H9 (cell line): ENCODE measurements at places on chromosomes 5 and 9. TPM values are rescaled to one million over a fixed set of nuclear protein-coding genes. Genes with fewer than 3 reads are reported as not detected.

RALGDS gene
- 20.9 and 21.3 TPM in 2 replicates for total RNA-seq

DNA sequence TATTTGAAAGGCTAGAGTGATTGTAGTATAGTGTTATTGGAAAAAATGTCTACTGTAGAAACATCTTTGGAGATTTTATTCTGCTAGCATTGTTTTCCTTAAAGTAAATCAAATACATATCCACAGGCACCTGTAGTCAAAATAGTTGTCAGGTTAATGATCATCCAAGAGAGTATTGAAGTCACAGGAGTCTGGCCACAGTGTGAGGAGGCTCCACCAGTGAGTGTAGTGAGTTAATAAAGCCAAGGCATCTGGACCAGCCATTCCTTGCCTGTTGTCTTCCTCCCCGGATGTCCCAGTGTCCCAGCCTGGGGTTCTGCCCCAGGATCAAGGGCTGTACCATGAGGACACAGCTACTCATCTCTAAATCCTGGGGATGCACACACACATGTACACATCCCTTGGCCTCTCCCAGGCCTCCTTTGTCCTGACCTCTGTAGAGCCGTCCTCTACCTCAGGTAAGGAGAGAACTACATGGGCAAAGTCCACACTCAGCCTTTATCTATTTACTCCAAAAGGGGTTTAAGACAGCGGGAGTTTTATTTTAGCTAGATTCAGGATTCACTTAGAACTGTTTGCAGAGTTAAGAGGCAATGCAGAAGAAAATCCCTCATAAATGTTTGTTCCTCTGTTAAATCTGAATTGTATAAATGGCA lies 3.7 kb downstream of the PIK3R1 start:
- H3K27ac ChIP-seq: no peak overlapping the region
- DNase-seq: no peak
- no peaks in the 10 kb centered on the region; the same call in 1 of the 2 replicates for H3K4me1 ChIP-seq
- no peaks in the 10 kb centered on the region for H3K36me3 ChIP-seq

DNA sequence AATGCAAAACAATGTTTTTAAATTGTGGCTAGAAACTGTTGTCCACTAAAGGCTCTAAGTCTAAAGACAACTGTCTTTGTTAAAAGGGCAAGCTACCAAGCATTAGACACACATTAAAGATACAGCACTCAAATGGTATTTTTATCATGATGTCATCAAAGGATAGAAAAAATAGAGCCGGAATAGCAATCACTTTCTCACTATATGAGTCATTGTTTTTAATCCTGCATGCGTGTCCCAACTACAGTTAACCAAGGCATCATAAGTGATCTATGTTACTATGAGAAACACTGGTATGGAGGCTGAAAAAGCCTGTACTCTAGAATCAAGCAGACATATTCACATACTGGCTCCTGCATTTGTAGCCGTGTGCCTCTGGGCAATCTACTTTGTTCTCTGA lies 1.9 kb upstream of the PJA2 start:
- peaks cover 1% of the 10 kb centered on the region; the same call in 1 of the 3 replicates for H3K36me3 ChIP-seq
- no peak for DNase-seq
- no peak overlapping the region for H3K27ac ChIP-seq

SPINK4 gene
- not detected in 2 replicates for total RNA-seq

FOXD4L6 gene
- 0.13 TPM in 1 of 2 replicates, not detected in the other for total RNA-seq

OLFML2A gene
- total RNA-seq: 5.8 and 6.0 TPM in 2 replicates

DNA sequence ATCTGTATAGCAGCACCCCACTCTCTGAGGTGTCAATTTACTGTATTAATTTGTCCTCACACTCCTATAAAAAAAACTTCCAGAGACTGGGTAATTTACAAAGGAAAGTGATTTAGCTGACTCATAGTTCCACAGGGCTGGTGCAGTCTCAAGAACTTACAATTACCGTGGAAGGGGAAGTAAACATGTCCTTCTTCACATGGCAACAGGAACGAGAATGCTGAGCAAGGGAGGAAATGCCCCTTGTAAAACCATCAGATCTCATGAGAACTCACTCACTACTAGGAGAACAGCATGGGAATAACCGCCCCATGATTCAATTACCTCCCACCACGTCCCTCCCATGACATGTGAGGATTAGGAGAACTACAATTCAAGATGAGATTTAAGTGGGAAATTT lies 602.6 kb downstream of the MTRR start:
- DNase-seq: no peak
- H3K4me3 ChIP-seq: no peak overlapping the region
- H3K36me3 ChIP-seq: peaks cover 35% of the 10 kb centered on the region

DNA sequence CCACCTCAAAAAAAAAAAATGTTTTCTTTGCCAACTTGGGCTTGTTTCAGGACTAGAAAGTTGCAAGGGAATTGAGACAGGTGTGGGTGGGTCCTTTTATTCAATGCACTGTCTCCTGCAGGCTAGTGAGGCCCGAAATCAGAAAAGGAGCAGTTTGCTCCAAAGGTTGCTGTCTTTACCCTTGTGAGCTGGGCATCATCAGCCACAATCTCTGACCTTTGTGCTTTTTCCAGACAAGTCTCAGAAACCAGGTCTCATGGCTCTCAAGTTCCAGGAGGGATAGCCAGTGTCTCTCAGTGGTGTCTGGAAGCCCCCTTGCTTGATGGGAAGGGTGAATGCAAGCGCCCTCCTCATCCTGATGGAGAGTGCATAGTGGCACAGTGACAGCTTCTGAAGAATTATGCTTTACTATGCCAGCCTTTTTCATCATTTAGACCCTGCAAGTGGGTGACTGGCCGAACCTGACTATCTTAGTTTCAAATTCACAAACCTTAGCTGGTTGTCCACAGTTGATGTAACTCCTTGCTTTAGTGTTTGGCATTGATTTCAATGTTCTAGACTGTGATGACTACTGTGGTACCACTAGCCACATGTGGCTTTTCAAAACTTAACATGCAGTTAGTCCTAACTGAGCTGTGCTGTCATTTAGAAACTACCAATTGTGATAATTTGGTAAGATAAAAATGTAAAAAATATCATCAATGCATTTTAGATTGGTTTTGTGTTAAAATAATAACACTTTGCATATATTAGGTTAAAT lies 468.6 kb downstream of the GADD45G start:
- H3K4me1 ChIP-seq: no peaks in the 10 kb centered on the region; the same call in 1 of the 2 replicates
- DNase-seq: no peak
- no peak overlapping the region for H3K27ac ChIP-seq
- no peaks in the 10 kb centered on the region for H3K36me3 ChIP-seq
- H3K27me3 ChIP-seq: no peaks in the 10 kb centered on the region

- no peak overlapping the region for H3K4me3 ChIP-seq
- no peak for DNase-seq
- no peaks in the 10 kb centered on the region for H3K36me3 ChIP-seq
These were observed 171.4 kb upstream of the SGCD start for GRCh38 chr5:156155598-156155997.

GRCh38 chr5:109786206-109786855 lies 96.6 kb downstream of the MAN2A1 start:
- no peak overlapping the region for H3K4me3 ChIP-seq
- H3K27ac ChIP-seq: no peak overlapping the region
- H3K4me1 ChIP-seq: no peaks in the 10 kb centered on the region

SURF6 gene
- total RNA-seq: 55.1 and 56.3 TPM in 2 replicates

GRCh38 chr5:28369418-28369817 lies 1331.0 kb upstream of the CDH9 start:
- H3K4me1 ChIP-seq: no peaks in the 10 kb centered on the region
- H3K4me3 ChIP-seq: no peak overlapping the region
- no peak for DNase-seq
- peaks cover 2% of the 10 kb centered on the region; the same call in 1 of the 2 replicates for H3K36me3 ChIP-seq

CDH9 gene
- total RNA-seq: 0.61 and 0.79 TPM in 2 replicates

IL4 gene
- not detected in 2 replicates for total RNA-seq

DNA sequence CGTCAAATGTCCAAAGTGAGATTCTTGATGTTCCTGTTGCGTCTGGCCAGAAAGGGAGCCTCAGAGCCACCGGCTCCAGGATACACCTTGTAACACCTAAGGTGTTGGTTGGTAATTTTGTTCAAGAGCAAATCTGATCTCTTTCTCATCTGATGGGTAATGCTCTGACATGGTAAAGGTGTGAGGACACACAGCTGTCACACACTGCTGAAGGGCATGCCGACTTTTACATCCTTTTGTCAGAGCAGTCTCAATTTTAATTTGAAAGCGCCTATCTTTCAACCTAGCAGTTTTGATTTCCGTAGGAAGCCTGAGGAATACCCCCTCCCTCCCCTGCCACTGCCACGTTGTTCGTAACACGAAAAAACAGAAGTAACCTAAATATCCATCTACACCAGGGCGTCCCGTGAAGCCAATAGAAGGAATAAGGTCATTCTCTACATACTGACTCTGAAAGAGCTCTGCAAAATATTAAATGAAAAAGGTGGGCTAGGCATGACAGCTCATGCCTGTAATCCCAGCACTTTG lies 57.4 kb downstream of the TSTD2 start:
- H3K36me3 ChIP-seq: no peaks in the 10 kb centered on the region
- H3K27me3 ChIP-seq: no peaks in the 10 kb centered on the region
- H3K27ac ChIP-seq: no peak overlapping the region

GRCh38 chr9:69332067-69332685 lies 7.2 kb downstream of the ENTREP1 start:
- DNase-seq: no peak
- no peaks in the 10 kb centered on the region for H3K27me3 ChIP-seq
- H3K4me3 ChIP-seq: no peak overlapping the region
- peaks cover 8% of the 10 kb centered on the region; the same call in 1 of the 2 replicates for H3K4me1 ChIP-seq
- H3K36me3 ChIP-seq: no peaks in the 10 kb centered on the region

DNA sequence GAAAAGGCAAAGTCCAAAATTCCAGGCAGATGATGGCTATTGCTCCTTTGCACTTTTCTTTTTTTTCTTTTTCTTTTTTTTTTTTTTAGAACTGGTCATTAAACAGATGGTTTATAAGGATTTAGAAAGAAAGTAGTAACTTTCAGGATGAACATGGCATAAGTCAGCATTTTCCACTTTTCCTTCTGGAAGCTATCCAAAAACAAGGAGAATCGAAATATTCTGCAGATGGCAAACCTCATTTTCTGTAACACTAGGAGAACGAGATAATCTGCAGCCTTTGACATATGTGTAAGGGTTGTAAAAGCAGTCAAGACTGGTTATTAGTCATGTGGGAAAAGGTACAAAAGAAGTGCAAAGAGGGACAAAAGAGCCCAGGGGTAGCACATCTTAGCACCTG lies 69.1 kb upstream of the PUM3 start:
- H3K27me3 ChIP-seq: no peaks in the 10 kb centered on the region
- no peaks in the 10 kb centered on the region; the same call in 2 of the 3 replicates for H3K36me3 ChIP-seq
- no peaks in the 10 kb centered on the region for H3K4me1 ChIP-seq
- no peak overlapping the region for H3K4me3 ChIP-seq
- DNase-seq: no peak

CRB2 gene
- 2.9 and 3.6 TPM in 2 replicates for total RNA-seq

DNA sequence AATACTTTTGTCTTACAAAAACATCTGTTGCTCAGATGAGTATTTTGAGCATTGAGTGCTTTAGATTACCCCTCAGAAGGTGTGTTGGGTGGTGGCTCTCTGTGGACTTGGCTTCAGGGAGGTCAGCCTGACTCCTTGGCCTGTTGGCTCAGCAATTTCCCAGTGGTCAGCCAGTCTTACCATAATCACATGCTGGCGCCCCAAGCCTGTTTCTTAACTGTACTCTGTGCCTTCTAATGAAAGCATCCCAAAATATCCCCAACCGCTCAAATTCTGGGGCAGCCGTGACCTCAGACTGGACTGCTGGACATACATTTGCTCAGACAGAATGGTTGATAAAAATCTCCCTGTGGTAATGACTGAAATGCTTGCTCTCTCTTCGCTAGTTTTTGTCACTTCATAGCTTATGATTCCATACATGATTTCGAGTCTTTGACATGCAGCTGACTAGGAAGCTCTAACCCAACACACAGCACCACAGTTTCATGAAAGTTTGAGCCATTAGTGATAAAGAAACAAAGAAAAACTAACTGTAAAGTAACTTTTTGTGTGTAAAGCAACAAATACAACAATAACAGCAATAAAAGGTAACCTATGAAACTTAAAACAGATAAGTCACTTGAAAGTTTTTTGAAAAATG lies 562.2 kb upstream of the MEF2C start:
- no peak overlapping the region for H3K4me3 ChIP-seq
- DNase-seq: no peak
- H3K27ac ChIP-seq: no peak overlapping the region
- no peaks in the 10 kb centered on the region for H3K4me1 ChIP-seq

GRCh38 chr9:136222166-136222905 lies 17.4 kb upstream of the LHX3 start:
- peaks cover 19% of the 10 kb centered on the region for H3K36me3 ChIP-seq
- no peaks in the 10 kb centered on the region for H3K27me3 ChIP-seq
- H3K4me1 ChIP-seq: no peaks in the 10 kb centered on the region
- H3K4me3 ChIP-seq: no peak overlapping the region

DNA sequence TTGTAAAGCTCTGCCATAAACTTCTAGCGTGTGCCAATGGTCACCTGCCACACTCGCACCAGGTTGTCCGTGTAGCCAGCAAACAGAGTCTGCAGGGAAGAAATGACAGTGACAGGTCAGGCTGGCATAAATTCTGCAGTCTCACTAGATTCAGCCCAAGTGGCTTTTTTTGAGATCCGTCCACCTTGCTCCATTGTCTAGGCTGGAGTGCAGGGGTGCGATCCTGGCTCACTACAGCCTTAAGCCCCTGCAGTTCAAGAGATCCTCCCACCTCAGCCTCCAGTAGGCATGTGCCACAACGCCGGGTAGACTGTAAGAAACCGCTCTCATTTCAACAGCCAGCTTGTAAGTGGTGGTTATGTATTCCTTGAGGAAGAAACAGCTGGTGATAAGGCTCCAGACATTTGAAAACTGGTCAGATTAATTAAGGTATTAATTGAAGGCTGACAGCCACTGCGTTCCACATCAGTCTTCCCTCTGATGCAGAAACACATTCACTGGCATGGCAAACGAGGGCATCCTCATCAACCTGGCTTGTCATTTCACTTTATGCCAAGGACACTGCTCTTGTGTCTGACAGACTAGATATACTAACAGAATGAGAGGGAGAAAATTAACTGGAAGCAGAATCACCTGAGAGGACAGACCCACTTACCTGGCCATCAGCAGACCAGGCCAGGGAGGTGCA lies 6.6 kb downstream of the RACK1 start:
- H3K27ac ChIP-seq: no peak overlapping the region
- no peaks in the 10 kb centered on the region for H3K4me1 ChIP-seq
- DNase-seq: no peak
- no peaks in the 10 kb centered on the region for H3K27me3 ChIP-seq
- H3K36me3 ChIP-seq: peaks cover 90% of the 10 kb centered on the region

CACFD1 gene
- total RNA-seq: 20.0 and 20.2 TPM in 2 replicates

GRCh38 chr9:104772714-104773510 lies 9.0 kb downstream of the NIPSNAP3B start:
- no peaks in the 10 kb centered on the region for H3K4me1 ChIP-seq
- DNase-seq: no peak
- no peak overlapping the region for H3K4me3 ChIP-seq
- H3K36me3 ChIP-seq: no peaks in the 10 kb centered on the region

DNA sequence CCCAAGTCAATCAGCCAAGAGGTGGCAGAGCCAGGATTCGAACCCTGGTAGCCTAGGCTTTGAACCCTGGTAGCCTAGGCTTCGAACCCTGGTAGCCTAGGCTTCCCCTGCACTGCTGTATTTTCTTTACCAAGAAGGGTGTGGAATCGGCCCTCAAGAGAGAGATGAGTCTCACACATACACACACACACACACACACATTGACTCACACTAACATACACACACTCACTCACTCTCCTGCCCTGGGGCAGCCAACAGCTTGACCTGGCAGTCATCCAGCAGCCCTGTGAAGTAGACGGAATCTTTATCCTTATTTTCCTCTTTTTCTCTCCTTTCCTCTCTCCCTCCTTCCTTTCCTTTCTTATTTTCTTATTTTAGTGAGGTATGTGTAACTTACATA lies 55.4 kb upstream of the RPL26L1 start:
- peaks cover 27% of the 10 kb centered on the region for H3K36me3 ChIP-seq
- peaks cover 7% of the 10 kb centered on the region; the same call in 1 of the 2 replicates for H3K4me1 ChIP-seq
- DNase-seq: no peak
- H3K4me3 ChIP-seq: no peak overlapping the region

PRR16 gene
- total RNA-seq: 0.13 and 0.44 TPM in 2 replicates
